Hindlimb muscle (tissue), 1 donor: ENCODE measurements at places on chromosomes 12 and 14.

- no peak for DNase-seq
Observed at GRCh38 chr12:94643606-94644005, 6.8 kb downstream of the TMCC3 start.

GRCh38 chr12:14846876-14847580, 3.7 kb upstream of the ART4 start:
- no peak for DNase-seq

DNA sequence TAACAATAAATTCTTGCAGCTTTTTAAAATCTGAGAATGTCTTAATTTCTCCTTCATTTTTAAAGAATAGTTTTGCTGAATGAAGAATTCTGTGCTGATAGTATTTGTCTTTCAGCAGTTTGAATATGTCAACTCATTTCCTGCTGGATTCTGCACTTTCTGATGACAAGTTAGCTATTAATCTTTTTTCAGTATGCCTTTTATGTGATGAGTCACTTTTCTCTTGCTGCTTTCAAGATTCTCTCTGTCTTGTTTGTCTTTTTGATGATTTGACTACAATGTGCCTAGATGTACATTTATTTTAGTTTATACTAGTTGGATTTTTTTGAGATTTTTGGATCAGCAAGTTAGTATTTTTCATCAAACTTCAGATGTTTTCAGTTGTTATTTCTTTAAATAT, 87.9 kb upstream of the AVPR1A start:
- no peak for DNase-seq

DNA sequence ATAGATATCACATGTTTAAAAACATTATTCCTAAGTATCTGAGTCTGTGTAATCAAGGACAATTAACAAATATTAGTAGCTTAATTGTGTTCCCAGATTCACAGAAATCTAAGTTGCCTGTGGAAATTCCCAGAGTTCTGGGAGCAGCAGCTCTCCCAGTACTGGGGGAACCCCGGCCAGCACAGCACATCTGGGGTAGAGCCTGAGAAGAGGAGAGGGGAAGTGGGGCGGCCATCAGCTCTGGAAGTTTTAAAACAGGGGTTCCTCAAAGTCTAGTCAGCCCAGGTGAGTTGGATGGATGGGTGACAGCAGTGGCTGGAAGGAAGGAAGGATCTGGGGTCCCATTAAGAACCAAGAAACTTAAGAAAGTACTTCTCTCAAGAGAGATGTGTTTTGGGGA, 24.6 kb downstream of the PRICKLE1 start:
- DNase-seq = no peak

DNA sequence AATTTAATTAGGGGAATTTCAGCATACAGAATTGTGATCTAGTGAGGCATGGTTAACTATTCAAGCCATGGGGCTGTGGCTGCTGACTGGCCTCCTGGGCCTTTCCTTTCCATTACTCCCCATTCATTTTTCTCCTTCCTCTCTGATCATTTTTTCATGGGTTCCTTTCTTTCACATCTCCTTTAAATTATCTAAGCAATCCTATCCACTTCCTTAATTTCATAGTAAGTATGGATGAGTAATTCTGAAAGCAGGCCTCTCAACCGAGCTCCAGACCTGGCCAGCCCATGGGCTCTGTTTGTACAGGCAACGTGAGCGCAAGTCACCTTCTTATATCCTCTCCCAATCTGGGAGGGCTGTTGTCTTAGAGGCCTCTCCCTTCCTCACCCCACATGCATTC, 13.4 kb downstream of the CKAP4 start:
- DNase-seq = no peak

GRCh38 chr12:50925342-50925651, 27.0 kb upstream of the HIGD1C start:
- peak; percentile 4 for DNase-seq

DNA sequence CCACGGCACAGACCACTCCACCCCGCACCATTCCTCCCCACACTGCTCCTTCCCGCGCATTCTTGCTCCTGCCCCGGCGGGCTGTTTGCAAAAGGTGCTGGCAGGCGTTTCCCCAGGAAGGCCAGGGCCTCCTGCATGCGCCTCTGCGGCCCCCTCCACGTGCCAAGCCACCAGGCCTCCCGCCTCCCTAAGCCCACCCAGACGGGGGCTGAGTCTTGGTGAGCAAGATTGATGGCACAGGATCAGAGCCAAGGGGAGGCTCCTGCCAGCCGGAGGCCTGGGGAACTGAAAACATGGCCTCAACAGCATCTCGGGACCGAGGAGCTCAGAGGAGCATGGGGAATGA, 328.3 kb upstream of the DIO3 start:
- DNase-seq = no peak

DNA sequence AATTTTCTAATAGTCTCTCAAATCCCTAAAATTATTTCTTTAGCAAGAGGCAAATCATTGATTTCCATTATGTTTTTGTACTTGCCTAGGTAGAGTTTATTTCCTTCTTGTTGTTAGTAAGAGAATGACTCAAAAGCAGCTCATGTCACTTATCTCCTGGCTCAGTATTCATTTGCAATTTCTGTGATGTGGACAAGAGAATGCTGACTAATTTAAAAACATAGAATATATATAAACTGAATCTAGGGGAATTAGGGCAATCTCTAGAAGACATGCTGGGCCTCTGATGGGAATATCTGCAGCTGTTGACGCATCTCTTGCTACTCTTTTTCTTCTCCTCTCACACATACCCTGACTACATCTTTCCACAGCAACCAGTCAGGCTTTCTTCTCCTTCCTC, 130.8 kb upstream of the PRKD1 start:
- DNase-seq = no peak

- no peak for DNase-seq
Observed at GRCh38 chr12:51085757-51086156, 2.4 kb upstream of the CSRNP2 start.

GRCh38 chr12:129373746-129374145, 520.5 kb downstream of the GLT1D1 start:
- DNase-seq = peak; percentile 10

DNA sequence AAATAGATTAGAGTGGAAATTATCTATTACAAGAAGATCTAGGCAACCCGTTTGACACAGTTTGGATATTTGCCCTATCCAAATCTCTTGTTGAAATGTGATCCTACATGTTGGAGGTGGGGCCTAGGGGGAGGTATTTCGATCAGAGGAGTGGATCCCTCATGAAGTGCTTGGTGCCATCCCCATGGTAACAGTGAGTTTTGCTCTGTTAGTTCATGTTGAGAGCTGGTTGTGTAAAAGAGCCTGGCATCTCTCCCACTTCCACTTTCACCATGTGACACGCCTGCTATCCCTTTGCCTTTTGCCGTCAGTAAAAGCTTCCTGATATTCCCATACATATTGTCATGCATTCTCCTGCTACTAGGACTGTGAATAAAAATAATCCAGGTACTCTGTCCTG, 66.4 kb upstream of the FLRT2 start:
- DNase-seq = no peak

- DNase-seq = peak; percentile 56
Observed at GRCh38 chr12:121812320-121812871, 8.6 kb downstream of the SETD1B start.

DNA sequence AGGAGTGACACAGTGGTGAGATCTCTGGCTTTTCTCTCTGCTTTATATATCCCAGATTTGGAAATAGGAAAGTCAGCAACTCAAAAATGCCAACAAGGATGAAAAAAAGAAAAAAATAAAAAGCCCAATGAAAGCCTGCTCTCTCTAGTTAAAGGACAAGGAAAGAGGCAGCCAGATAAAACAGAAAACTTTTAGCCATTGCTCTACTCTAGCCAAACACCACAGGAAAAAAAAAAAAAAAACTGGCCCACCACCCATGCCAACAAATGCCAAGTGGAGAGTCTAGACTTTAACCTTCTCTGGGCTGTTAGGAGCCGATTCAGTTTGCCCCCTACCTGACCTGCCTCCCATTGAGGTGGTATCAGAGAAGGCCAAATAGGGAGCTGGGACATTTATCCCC, 222.3 kb upstream of the TMTC1 start:
- DNase-seq = no peak

- no peak for DNase-seq
Observed at GRCh38 chr12:49189731-49190716, 1.1 kb upstream of the TUBA1A start.

GRCh38 chr14:99072956-99073355, 199.0 kb downstream of the BCL11B start:
- DNase-seq = no peak

GRCh38 chr12:118356809-118357256, 15.9 kb downstream of the TAOK3 start:
- DNase-seq = peak; percentile 51

DNA sequence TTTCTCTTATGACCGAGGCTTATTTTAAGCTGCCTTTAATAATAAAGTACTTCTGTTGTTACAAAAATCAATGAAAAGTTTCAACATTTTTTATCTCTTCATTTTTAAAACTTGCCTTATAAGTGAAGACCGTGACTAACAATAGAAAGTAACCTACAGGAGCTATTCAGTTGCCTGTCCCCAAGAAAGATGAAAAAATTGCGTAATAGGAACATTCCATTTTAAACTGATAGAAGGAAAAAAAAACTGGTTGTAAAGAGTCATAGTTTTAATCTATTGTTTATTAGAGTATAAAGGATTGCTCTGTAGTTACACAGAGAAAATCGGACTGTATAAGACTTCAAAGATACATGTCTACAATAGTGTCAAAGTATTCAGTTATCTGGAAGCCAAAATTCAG, 83.3 kb downstream of the DAAM1 start:
- no peak for DNase-seq

DNA sequence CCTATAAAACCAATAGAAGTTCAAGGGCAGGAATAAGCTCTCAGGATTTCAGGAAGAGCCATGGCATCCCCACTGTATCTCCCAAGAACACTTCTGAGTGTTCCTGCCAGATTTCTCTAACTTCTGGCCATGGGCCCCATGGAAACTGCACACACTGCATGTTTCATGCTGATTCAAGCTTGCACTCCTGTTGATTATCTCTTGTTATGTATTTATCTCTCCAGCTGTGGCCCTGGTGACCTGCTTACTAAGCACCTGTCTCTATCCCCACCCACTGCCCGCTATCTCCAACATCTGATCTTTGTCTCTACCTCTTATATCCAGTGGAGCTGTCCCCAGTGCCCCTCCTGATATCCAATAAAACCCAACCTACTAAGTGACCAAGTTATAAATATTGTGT, 285.3 kb downstream of the PDZRN4 start:
- no peak for DNase-seq

DNA sequence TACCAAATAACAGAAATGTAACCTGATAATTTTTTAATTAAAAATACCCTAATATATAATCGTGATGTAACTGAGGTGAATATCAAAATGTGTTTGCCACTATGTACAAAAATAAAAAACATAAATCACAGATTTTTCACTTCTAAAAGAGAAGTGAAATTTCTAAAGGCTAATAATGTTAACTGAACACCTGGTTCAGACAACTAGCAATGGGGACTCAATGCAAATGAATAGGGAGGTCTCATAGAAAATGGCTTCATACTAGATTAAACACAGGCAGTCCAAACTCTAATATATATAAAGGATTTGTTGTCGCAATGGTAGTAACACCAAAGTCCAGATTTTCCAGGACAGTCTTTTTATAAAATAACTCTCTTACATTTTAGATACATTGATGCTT, 365.4 kb upstream of the ATP2B1 start:
- DNase-seq = no peak

DNA sequence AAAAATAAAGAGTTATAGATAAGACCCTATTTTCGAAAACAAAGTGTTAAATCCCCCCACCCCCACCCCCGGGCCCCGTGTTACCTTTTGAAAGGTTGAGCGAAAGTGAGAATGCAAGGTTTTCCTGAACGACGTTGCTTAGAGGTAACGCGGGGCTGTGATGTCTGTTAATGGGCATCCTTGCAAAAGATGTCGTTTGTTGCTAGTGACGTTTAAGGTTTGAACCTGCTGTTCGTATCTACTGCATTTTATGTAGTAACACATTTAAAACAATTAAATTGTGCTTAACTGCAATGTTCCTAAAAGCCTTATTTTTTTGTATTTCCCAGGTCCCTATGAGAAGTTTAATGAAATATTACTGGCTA, 1.2 kb downstream of the CPSF6 start:
- DNase-seq = no peak

DNA sequence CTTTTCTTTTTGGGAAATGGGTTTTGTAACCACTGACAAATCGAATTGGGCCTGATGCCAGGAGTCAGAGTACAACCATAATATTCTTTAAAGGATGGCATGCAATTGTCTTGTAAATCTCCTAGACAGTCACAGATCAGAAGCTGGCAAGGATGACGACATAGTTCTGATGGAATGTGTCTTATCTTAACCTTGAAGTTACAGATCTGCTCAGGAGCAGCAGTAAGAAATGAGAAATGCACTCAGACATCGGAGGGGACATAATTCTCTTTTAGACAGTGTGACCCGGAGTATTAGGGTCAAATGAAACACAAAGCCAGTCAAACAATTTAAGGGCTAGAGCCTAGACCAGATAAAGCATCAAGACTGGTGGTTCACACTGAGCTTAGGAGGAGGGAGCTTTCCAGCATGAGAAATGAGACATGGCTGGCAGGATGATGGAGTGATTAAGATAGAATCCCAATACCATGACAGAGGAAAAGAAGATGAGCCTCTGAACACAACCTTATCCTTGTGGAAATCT, 17.5 kb downstream of the CBX5 start:
- no peak for DNase-seq

DNA sequence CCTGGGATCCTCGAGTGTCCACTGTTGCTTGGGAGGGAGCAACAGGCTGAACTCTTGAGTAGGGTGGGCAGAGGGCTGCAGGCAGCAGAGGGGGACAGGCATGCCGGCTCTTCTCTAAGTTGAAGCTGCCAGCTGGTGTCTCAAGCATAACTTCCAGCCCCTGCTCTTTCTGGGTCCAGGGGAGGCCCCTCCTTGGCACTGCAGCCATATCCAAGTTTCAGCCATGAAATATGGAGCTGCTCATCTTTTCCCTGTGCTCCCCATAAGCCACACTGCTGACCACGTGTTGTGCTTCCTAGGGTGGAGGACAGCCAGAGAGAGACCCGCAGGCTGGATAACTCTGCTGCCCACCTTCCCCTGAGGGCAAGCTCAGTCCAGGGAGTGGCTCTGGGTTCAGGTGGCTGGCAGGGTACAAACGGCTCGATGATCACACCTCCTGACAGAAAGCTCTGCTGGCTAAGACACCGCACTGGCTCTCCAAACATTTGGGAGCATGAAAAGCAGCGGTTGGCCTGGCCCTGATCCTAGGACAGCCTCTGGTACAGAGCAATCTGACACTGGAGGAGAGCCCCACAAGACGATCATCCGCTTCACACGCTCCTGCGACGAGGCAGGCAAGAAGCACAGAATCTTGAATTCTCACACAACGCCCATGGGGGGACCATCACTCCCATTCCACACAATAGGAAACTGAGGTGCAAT, 79.6 kb downstream of the PITPNM2 start:
- peak; percentile 73 for DNase-seq

GRCh38 chr12:53975064-53975471, 314 bp upstream of the HOTAIR start:
- DNase-seq = peak; percentile 42

GRCh38 chr12:81257947-81258551, 180.2 kb downstream of the ACSS3 start:
- DNase-seq = peak; percentile 34

- no peak for DNase-seq
Observed at GRCh38 chr12:102765736-102766135, 151.3 kb downstream of the PAH start.
